ENCODE measurements at places on chromosomes 3 and 15.

- no peak for DNase-seq
Measured at GRCh38 chr3:79928687-79929408, 161.1 kb upstream of the ROBO1 start.

DNA sequence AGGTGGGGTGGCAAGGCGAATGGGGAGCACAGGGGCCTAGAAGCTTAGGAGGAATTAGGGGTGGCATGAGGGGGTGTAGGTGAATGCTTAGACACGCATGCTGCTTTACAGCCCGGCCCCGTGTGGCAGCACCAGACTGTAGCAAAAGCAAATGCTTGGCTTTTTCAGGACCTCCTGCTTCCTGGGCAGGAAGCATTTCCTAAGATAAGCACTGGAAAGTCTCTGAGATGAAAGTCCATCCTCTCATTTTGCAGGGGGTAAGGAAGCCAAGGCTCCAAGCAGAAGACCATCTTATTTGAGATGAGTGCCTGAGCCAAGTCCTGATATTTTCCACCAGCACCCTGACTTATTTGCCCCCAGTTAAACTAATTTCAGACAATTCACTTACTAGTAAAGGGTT is 12.9 kb downstream of the SSUH2 start:
- no peak for DNase-seq

DNA sequence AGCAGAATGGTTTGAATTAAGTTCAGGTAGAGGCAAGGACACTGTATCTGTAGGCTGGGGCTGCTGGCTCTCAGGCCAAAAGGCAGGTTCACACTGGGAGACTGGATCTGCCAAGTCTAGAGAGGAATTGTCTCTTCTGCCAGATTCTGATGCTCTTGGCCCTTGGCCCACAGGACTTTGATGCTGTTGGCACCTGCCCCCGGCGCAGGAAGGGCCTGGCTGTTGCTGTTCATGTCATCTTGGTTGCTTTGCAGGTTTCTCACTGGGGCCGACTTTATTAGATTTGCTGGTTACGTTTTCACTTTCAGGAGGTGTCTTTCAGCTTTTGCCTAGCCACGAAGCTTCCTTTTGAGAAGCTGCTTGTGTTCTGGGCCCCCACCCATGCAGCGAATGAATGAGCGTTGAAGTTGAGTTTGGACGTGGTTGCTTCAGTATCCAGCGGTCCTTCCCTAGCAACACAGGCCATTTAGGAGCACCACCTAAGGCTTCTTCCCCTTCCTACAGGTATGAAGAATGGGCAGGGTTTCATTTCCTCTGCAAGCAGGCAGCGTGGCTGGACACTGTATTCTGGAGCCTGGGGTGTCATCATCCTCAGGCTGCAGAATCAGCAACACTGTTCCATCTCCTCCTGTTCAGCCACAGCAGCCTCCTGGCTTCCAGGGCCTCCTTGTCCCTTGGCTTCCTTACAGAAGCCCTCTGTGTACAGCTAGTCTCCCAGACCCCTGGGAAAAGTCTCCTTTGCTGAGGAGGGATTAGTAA is 65.6 kb upstream of the PRR23C start:
- no peak for DNase-seq

DNA sequence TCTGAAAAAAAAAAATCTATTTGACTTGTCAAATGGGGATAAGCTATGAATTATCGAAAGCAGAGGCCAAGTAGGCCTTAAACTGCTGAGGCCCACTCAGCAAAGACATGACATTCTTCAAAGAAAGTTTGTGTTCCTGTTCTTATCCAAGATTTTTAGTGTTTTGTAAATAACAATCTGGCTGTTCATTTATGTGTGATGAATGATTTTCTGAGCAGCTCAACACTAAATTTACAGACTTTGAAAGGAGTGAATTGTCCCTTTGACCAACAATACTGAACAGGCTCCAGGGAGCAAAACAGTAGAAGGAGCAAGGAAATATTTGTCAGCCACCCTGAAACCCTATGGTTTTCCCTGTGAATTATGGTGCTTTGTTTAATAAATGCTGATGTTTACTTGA is 512.6 kb upstream of the NAALADL2 start:
- DNase-seq, result no peak

DNA sequence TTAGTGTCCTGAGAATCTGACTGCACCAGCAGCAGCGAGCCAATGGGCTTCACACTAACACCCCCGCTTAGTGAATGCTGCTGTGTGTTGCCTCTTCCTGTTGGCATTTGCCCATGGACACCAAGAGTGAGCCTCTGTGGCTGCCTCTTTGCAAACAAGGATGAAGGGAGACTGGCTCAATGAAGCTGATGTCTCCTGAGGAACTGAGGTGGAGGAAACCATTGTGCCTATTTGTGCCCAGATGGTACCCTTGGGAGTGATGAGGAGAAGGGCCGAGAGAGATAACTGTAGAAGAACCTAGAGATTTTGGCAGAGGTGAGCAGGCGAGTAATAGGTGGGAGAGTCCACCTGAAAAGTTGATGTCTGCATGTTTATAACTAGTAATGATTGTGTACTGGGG is 51.2 kb downstream of the IL20RB start:
- no peak for DNase-seq

DNA sequence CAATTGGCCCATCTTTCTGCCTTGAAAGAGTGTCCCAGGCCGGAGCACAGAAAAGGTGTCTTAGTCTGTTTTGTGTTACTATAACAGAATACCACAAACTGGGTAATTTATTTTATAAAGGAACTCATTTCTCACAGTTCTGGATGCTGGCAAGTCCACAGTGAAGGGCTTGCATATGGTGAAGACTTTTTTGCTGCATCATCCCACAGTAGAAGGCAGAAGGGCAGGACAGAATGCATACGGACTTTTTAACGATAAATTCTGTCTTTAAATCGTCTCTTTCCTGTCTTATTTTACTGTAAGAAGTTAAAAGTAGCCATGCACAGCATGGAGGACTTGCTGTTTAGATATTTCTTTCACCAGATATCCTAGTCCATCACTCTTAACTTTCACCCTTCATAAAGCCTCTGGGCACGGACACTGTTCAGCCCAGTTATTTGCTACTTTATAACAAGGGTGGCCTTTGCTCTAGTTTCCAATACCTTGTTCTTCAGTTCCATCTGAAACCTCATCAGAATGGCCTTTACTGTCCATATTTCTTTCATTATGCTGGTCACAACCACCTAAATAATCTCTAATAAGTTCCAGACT is 10.3 kb upstream of the EIF1B start:
- DNase-seq, result no peak

GRCh38 chr3:113118336-113118735 is 93.0 kb upstream of the BOC start:
- no peak for DNase-seq

- DNase-seq, result no peak
Measured at GRCh38 chr3:136696797-136697196, 55.4 kb downstream of the STAG1 start.

GRCh38 chr3:5096336-5097008 is 25.6 kb upstream of the ARL8B start:
- no peak for DNase-seq

GRCh38 chr15:64472161-64472560 is 11.8 kb downstream of the ZNF609 start:
- no peak for DNase-seq

DNA sequence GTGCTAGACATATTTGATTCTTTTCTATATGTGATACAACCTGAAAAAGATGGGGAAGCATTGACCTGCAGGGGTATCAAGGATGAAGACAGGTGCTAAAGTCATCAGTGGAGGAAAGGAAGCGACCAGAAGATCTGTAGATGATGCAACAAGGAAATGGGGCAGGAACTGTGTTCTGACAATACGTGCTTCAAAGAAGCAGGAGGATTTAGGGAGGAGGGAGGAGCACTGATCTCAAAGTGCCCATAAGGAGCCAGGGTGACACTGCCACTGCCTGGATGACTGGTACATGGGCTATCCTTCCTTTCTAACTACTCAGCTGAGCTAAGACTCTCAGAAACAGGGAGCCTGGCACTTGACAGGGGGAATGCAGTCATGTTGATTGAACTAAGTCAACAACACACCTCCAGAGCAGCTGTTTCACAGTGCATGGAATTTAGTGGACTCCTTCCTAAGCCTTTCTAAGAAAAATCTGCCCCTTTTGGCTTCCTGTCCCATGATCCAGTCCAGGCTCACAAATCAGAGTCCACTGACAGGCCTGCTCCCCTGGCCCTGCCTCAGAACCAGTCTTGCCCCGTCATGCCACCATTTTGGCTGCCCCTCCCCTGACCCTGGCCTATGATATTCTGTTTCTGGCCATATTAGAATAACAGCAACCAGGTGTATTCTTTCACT is 12.0 kb downstream of the LYSMD4 start:
- DNase-seq, result no peak

DNA sequence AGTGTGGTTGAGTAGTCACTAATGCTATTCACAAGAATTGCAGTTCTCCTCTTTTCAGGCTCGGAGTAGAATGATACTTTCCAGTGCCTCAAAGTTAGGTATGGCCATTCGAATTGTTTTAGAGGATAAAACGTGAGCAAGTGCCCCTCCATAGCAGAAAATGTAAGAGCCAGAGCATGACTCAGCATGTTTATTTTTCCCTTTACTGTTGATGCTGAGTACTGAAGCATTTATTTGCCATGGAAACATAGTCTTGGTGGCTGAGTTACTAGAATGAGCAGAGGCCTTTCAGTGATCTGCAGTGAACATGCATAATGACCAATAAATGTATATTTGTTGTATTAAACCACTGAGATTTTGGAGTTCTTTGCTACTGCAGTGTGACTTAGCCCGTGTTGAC is 540.6 kb downstream of the NLGN1 start:
- DNase-seq, result peak; percentile 87

DNA sequence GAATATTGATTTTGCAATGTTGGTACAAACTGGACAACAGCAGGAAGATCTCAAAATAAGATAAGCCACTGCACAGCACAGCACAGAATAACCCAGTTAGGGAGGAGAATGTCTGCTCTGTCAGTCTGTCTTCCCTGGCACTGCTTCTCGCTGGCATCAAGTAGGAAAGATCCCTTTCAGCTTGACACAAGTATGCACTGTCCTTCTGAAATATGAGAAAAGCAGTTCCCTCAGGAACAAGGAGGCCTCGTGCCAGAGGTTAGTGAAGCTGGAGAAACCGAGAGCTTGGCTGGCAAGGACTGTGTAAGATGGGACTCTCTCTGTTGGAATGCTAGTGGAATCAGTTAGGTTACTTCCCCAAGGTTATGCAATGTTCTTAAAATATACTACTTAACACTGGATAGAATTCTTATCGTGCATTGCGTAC is 59.1 kb downstream of the FMN1 start:
- DNase-seq, result no peak

- no peak for DNase-seq
Measured at GRCh38 chr3:99938270-99938911, 120.7 kb downstream of the CMSS1 start.

GRCh38 chr3:120416868-120417267 is 33.9 kb downstream of the FSTL1 start:
- no peak for DNase-seq

- DNase-seq, result no peak
Measured at GRCh38 chr3:27976933-27977332, 254.8 kb upstream of the EOMES start.

DNA sequence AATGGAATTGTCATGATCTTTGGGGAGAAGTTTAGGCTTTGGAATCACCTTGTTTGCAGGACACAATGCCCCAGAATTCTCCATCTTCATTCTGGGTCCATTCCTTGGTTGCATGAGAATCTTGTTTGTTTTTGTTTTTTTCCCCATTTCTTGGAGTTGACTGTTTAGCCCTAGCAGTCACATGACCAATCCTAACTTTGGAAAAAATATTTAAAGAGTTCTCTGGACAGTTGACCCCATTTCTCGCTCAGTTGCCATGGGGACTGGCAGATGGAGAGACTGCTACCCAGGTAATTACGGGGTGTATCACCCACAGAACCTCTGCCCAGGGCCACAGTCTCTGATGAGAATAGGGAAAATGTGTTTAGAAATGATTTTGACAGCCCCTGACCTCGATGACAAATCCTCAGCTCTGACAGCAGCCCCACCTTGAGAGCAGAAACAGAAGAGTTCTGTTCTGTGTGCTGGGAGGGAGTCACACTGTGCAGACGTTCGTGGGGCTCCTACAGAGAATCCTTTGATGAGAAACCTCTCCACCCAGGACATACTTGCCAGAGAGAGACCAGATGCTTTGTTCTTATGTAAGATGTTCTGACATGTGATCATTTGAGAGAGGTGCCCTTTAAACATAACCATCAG is 57.7 kb downstream of the IL16 start:
- DNase-seq, result no peak

DNA sequence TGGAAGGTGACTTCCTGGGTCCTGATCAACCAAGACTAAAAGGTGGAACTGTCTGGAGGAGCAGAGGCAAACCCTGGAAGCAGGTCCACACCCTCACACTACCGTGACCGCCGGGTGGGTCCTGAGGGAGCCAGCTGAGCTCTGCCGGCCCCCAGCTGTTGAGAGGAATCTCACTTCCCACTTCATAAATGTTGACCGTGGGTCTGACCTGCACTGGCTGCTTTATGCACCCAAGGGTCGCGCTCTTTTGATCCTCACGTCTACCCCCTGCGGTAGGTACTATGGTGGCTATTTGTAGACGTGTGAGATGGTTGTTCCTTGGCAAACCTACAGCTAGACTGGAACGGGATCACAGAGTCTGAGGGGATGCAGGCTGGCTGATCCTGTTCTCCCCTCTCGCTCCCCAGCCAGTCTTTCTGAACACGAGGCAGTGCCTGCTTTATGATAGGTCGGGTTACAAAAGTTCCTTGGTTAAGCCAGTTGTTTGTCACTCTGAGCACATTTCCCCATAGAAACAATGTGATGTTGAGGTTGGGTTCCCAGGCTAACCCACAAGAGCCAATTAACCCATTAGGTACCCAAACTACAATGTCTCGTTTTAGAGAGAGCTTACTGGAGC is 113.0 kb upstream of the ETV5 start:
- DNase-seq, result no peak

- DNase-seq, result no peak
Measured at GRCh38 chr3:153881201-153881600, 240.0 kb upstream of the ARHGEF26 start.

GRCh38 chr3:151011427-151011826 is 38.9 kb upstream of the CLRN1 start:
- DNase-seq, result no peak

- DNase-seq, result no peak
Measured at GRCh38 chr3:62436785-62437184, 63.4 kb upstream of the FEZF2 start.

- DNase-seq, result no peak
Measured at GRCh38 chr15:38049891-38050290, 115.5 kb downstream of the TMCO5A start.

Measured in kidney glomerular epithelial cell (primary cell).